ENCODE measurements at places on chromosomes 3 and 15. TPM values are rescaled to one million over a fixed set of nuclear protein-coding genes. Genes with fewer than 3 reads are reported as not detected.
A peak's percentile ranks its signal among the peaks of the same experiment; 100 is the strongest.

- DNase-seq: no peak
Measured at GRCh38 chr3:144107923-144108322, 136.3 kb downstream of the DIPK2A start.

DNA sequence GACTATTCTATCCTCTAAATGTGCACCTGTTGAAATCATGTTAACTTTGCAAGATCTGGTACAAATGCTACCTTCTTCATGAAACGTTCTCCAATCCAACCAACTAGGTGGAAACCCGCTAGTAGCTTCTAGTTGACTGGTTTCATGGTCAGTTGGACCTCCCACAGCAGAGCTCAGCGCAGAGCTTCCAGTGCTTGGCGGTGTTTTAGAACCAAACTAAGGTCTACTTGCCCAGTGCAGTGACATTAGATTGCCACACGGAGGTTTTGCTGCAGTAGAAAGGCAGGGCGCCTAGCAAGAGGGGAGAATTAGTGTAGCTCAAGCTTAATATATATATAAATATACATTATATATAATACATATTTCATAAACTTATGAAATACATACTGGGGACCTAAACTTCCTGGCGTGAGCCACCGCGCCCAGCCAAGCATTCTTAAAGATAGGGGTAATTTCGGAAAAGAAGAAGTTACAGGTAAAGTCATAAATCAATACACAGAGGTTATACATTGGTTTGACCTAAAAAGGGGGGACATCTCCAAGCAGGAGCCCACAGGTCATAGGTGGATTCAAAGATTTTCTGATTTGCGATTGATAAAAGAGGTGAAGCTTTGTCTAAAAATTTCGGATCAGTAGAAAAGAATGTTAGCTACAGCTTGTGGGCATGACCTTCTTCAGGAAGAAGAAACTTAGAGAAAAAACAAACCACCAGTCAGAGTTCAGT, 2.1 kb upstream of the OXSR1 start:
- DNase-seq: no peak

- no peak for DNase-seq
Measured at GRCh38 chr3:45965253-45965652, 22.0 kb downstream of the CXCR6 start.

- peak; percentile 93 for DNase-seq
Measured at GRCh38 chr15:74842581-74843444, at the start of gene ULK3. Gene ULK3 (minus strand): TSS chr15:74843156. CDS start chr15:74843105, 51 bp downstream.

DNA sequence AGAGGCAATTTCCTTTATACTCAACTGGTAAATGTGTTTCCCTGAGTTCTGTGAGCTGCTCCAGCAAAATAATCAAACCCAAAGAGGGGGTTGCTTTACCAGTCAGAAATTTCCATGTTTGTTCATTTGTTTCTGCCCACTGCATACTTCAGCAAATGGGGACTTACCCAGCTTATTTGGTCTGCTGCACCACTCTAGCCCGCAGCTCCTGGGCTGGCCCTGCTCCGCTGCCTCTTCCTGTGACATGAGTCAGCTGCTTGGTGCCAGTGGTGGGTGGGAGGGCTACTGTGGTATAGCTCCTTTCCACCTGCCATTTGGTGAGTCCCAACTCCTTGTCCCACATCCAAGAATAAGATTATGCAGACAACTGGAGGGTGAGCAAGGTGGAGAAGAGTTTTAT, 644.2 kb downstream of the MCTP2 start:
- no peak for DNase-seq

Gene LMOD3
- not detected for total RNA-seq

- DNase-seq: no peak
Measured at GRCh38 chr3:147699175-147699838, 290.1 kb downstream of the ZIC1 start.

- no peak for DNase-seq
Measured at GRCh38 chr3:45988362-45988761, 7.3 kb downstream of the FYCO1 start.

Gene TRIM71
- total RNA-seq: not detected

Gene OR5K2
- not detected for total RNA-seq

GRCh38 chr3:17623464-17623863, 119.0 kb downstream of the TBC1D5 start:
- DNase-seq: no peak

DNA sequence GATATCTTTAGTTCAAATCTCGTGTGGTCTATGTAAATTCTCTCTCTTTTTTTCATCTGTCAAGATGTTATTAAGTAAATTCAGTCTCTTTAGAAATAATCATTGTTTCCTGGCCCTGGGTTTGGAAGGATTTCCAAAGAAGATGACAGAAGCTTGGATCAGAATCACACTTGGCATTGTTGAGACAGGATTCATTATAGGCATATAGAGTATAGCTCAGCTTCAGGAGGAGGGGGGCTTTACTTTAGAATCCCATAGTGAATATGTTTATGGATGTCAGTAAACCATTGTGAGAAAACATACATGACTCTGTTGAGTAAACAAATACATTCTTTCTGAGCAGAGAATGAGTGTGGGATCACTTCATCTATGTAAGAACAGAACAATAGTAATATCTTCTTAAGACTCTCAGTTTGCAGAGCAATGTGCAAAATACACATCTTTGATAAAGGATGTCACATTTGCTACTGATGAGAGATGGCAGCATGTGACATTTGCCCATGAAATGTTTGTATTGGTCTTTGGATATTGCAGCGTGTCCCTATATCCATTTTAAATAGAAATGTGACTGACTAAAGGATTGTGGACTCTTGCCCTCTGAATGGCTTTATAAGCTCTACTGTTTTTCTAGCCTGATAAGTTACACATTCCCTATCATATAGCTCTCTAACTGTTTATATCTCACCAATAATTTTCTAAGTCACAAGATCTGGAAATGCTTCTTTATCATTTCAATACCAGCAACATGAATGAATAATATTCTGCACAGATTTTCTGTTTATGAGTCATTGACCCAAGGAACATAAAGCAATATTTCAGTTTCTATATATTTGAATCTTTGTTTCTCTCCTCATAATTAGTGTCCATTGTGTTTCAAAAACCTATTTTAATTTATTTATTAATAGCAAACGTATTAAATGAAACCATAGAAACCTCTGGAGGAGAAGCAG, 95.6 kb upstream of the THRB start:
- DNase-seq: no peak

DNA sequence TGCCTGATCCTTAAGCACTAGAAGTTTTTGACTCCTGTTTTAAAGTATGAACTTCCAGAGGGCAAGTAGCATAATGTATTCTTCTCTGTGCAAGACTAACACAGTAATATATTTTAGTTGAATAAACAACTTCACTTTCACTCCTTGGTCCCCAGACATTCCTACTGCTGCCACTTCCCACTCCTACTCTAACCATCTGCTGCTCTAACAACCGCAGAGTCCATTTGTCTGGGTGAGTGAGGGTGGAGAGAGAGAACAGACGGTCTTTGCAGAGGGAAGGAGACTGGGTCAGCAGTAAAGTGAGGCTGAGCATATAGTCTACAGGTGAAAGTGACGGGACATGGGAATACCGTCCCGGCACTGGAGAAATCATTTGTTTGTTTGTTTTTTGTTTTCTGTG, 301.0 kb upstream of the SLCO3A1 start:
- DNase-seq: no peak

DNA sequence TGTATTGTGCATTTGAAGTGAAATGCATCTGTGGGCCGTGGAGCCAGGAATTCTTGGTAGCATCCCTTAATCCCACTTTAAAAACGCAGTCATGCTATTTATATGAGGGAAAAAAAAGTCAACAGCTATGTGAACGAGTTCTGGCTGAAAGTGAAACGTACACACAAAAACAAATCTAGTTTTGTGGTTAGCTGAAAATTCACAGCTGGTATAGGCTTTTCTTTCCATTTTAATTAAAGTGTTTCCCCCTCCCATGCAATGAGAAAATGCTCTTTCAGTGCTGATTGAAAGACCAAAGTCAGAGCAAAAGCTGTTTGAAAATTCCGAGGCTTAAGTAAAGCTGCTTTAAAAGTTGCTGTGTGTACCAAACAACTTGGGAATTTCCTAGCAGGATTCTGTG, 297.4 kb downstream of the PLCL2 start:
- DNase-seq: no peak

Gene FOXL2
- not detected for total RNA-seq

DNA sequence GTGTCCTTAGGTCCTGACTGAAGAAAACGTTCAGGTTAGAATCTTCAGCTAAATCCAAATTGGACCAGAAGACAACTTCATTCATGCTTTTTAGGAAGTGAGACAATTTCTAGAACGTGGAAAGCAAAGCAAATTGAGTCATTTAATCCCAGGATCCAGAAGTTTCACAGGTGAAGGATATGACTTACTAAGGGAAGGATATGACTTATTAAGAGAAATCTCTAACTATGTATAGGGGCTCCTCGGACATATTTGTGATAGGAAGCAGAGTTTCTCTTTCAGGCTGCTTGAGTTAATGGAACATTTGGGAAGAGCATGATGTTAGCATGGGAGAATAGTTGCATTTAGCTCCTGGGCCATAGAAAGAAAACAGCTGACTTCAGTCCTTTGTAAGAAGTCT, 16.1 kb upstream of the PLOD2 start:
- no peak for DNase-seq

Gene ALG1L2
- 1.8 TPM for total RNA-seq

GRCh38 chr3:167808910-167809309, 73.4 kb downstream of the SERPINI1 start:
- no peak for DNase-seq

DNA sequence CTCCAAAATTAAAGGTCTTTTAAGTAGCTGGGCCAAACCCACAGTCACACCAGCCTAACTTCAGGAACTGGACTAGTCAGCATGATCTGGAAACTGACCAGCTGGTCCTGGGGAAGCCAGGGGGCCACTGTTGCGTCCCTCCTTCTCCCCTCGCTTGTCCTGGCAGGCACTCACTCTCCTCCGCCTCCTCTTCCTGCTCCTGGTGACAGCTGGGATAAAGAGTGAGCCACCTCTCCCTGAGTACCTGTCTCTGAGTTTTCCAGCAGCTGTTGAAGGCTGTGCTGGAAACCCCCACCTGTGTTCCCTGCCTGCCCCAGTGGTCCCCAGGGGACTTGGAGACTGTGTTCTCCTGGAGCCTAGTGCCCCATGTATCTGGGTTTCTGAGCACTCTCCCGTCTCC, 56.0 kb downstream of the FGD5 start:
- no peak for DNase-seq

DNA sequence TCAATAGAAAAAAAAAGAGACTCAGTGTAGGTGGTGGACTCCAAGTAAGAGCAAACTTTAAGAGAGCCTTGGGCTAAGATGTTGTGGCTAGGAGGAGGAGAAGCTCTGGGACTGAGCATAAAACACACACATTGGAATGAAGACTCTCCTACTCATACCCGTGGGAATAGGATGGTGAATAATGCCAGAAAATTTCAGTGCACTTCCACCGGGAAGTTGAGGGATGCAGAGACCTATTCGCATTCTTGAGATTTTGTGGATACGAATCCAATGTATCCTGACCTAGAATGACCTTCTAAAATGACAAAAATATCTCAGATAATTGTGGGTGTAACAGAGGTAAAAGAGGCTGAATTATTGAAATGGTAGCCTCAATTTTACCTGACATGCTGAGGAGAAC, 388.7 kb upstream of the SGO1 start:
- DNase-seq: no peak

DNA sequence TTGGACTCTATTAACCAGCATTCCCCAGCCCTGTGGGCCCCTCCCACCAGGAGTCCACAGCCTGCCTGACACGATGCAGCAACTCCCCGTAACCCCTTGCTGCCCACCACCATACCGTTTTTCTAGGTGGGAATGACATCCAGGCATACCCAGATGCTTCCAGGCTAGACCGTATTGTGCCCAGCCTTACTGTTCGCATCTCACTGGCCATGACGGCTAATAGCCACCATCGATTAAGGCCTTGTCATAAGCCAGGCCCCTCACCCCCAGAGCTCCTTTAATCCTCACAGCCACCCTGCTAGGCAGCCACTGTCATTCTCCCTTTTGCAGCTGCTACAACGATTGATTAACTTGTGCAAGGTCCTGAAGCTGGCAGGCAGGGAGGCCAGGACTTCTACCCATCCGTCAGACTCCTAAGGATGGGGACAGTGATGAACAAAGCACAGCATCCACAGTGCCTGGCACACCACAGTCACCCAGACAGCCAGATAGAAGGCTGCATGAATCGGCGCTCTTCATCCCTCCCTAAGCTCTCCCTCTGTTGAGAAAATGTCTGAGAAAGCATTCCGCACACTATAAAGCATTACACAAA, 60.0 kb upstream of the FLNB start:
- no peak for DNase-seq

Gene SPESP1
- total RNA-seq: 4.8 TPM

Gene TEX55
- total RNA-seq: not detected

DNA sequence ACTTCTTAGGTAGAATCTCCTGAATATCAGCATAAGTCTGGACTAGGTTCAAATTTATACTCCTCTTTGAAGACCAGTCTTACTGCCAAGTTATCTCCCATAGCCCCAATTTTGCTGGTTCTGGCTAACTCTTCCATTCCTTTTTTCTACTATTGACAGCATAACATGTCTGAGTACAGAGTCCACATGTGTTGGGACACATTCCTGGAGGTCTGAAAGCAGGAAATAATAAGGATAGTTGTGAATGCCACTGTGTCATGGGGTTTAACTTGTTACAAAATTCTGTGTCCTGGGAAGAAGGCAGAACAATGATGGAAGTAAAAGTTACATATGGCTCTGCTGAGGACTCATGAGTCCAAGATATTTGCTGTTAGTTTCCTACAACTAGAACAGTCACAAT, 57.4 kb upstream of the ZBTB20 start:
- no peak for DNase-seq

GRCh38 chr15:101549647-101550046, 60.1 kb upstream of the PCSK6 start:
- no peak for DNase-seq

Gene CNTN3
- total RNA-seq: 7.6 TPM

GRCh38 chr3:58073301-58074108, 65.3 kb downstream of the FLNB start:
- no peak for DNase-seq

DNA sequence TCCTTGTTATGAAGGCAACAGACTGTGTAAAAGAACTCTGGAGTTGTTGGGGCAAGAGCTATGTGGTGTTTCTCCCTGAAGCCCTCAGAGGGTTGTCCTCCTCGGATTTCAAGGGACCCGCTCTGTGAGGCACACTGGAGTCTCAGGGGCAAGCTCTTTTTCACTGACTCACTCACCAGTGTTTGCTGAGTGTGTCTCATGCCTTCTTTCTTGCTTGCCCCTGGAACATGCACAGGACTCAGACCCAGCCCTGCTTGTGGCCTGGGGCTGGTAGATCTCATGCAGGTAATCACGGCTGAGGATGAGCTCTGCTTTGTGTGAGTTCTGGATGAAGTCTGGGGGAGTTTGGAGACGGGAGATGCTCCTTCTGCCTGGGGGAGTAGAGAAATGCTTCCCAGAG, 93.7 kb downstream of the CACNA1D start:
- no peak for DNase-seq

- no peak for DNase-seq
Measured at GRCh38 chr3:115341208-115341607, 194.1 kb upstream of the ZBTB20 start.

- peak; percentile 52 for DNase-seq
Measured at GRCh38 chr3:177377166-177377565, 179.9 kb upstream of the TBL1XR1 start.

Gene CFAP91
- total RNA-seq: 1.3 TPM
